Bronchial epithelial cell (primary cell): ENCODE measurements at places on chromosomes 11 and 22.

DNA sequence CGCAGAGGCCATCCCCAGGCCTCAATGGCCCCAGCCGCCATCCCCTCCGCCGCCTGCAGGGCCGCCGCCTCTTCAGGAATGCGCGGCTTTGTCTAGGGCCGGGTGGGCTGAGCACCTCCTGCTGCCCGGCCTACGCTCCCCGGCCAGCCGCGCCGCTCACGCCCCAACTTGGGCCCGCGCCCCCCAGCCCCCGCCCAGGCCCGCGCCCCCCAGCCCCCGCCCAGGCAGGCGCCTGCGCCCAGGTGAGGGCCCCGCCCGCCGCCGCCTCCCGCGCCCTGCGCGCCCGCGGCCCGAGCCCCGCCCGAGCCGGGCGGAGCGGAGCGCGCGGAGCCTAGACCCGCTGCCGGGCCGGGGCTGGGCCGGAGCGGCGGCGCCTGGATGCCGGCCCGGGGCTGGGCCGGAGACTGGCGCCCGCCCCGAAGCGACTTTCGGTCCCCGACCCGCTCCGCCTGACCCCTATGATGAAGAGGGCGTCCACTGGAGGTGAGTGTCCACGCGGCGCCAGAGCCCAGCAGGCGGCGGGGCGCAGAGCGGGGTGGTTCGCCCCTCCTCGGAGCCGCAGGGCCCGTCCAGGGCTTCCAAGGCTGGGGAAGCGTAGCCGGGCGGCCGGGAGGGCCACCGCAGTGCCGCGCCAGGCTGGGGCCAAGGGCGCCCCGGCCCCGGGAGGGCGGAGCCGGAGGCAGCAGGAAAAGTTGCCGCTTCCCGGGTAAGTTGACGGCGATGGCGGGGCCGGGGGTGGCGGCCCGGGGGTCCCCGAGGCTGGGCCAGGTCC lies 34.3 kb upstream of the PRODH start:
- DNase-seq, result no peak

- DNase-seq, result peak; percentile 17
Measured at GRCh38 chr11:23897453-23898286, 599.2 kb upstream of the LUZP2 start.

- DNase-seq, result peak; percentile 67
Measured at GRCh38 chr11:96246718-96247552, 96.1 kb downstream of the MAML2 start.

- no peak for DNase-seq
Measured at GRCh38 chr11:82738091-82738490, 4.4 kb upstream of the FAM181B start.

DNA sequence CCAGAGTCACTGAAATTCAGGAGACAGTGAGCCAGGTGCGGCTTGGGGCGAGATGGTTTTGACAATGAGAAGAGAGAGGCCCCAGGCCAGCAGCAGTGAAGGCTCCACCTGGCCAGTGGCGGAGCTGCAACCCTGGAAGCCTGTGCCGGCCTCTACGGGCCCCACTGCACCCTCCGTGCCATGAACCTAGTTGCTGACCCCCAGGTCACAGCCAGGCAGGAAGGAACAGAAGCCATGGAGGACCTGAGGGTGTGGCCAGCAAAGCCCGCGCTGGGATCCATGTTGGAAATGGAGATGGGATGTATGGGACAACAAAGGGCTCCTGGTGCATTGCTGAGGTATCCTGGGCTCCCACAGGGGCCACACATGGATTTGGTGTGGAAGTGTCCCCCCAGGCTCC lies 1528.5 kb downstream of the BRD1 start:
- DNase-seq, result no peak

- DNase-seq, result no peak
Measured at GRCh38 chr11:62217191-62217748, 8.8 kb downstream of the SCGB2A1 start.

- DNase-seq, result no peak
Measured at GRCh38 chr11:105793092-105793491, 183.2 kb downstream of the GRIA4 start.

- DNase-seq, result no peak
Measured at GRCh38 chr22:42544686-42545085, 9.1 kb upstream of the SERHL2 start.

DNA sequence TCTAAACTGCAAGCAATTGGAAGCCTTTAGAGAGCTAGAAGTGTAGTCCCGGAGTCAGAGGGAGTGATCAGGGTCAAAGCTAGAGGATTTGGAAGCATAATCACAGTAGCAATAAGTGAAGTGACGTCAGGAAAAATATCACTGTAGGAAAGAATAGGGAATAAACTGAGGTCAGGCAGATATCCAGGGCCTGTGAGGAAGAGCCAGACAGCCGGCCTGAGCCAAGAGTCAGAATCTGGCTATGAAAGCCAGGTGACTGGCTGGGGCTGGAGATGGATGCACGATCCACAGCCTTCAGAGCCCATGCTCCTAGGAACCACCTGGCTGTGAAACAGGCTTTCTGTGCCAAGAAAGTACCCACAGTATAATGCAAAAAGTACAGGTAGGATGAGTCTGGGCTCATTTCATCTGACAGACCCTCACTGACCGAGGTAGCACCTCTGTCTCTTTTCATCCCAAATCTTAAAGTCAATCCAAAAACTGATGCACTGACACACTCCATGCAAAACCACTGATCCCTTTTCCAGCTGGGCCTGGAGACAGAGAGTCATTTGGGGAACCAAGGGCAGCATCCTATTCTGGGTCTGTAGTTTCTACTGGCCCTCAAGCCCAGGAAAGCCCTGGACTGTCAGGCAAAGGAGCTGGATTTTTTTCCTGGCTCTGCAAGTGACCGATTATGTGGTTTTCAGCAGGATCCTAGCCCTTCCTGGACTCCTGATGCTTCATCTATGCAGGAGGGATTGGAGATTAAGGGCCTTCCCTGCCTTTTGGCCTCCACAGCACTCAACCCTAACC lies 21.3 kb downstream of the TRIM66 start:
- DNase-seq, result no peak

DNA sequence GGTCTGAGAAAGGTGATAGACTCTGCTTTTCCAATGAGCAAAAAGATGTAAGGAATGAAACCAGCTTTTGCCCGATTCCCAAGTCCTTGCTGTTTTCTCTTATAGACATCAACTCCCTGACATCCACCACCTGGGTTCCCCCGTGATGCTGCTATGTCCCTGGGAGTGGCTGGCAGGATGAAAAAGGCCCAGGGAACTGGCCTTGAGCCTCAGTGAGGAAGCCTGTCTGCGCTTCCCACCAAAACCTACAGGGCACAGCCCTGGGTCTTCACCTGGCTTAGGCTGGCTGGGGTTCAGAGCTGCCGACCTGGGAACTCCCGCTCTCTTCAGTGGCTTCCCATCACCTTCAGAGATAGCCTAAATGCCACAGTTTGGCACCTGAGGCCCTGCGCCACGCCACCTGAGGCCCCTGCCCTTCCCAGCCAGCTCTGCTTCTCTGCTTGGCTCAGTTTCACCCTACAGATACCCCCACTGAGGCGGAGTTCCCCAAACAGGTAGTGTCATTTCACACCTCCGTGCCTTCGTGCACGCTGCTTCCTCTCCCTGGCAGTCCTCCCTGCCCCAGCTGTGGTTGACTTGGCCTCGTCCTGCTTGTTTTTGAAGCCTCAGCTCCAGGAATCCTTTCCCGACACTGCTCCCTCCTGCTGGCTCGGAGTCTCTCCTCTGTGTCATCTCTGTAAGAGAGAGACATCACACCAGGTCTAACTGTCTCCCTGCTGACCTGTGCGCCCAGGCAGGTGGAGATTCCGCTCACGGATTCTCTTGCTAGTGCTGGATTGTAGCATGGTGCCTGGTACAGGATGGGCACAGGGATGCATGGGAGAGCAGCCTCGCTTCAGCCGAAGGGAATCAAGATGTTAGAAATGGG lies 10.7 kb downstream of the SLC37A2 start:
- DNase-seq, result no peak

GRCh38 chr11:131495423-131495822 lies 125.0 kb downstream of the NTM start:
- no peak for DNase-seq

GRCh38 chr11:131231317-131231940 lies 139.0 kb upstream of the NTM start:
- no peak for DNase-seq

GRCh38 chr11:120198787-120199469 lies 11.9 kb upstream of the OAF start:
- no peak for DNase-seq

DNA sequence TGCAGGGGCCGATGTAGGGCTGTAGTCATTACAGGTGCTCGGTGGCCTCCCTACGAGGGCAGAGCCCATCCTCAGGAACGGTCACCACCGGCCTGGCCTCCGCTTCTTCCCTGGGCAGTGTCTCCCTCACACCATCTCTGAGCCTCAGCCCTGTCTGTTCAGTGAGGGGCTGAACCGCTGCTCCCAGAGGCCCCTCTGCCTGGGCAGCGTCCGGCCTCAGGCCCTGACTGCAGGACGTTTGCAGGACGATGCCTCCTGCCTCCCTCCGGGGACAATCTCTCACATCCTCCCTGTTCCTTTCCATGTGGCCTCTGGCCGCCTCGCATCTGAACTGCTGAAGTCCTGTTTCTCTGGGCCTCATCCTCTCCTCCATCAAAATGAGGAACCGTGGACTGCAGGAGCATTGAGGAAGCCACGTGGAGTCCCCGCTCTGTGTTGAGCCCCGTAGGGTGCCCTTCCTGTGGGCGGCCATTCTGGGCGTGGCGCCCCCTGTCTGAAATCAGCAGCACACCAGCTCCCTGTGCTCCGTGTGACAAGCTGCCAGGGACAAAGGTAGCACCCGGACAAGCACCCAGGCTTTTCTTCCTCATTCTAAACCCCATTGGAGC lies 933.5 kb downstream of the BRD1 start:
- no peak for DNase-seq

DNA sequence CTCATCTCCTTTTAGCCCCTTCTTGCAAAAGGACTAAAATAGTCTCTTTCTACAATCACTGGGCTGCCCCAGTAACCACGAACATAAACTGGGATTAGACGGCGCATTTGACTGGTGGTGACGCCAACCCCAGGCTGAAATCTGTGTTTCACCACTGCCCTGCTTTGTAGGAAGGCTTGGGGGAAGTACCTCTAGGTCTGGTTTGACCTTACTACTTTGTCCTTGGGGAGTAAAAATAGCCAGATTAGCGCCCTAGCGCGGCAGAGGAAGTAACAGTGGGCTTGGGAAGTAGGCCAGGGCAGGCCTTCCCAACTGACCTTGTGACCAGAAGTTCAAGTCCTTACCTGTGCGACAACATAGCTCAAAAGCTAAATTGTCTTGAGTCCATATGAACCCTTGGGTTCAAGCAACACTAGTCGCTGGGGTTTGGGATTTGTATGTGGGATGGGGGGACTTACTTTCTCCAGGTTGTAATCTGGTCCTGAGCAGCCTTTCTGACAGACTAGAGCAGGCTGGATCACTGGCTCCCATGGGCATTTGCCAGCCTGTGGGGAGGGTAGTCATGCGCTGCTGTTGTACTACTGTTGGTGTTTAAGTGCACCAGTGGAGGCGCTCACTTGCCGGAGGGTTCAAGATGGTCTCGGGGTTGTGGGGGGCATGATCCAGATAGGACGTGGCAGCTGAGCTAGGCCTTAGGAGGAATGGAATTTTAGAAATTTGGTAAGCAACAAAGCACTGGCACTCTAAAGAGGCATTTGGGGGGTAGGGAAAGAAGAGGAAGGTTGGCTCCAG lies 953 bp upstream of the PACS1 start:
- DNase-seq, result peak; percentile 46

- no peak for DNase-seq
Measured at GRCh38 chr11:6400431-6401345, 10.4 kb downstream of the SMPD1 start.

DNA sequence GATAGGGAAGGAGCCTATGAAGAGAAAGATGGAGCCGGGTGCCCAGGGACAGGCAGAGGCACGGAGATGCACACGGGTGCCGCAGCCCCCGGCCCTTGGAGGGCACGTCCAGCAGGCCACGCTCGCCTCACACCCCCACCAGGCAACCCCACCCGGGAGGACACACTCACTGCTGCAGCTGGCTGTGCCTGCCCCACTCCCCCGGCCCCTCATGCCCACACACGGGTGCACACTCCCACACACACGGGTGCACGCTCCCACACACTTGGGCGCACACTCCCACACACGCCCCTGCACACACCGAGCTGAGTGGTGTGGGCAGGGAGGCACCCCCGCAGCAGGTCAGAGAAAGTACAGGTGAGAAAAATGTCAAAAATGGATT lies 1.1 kb downstream of the MOB2 start:
- DNase-seq, result no peak

DNA sequence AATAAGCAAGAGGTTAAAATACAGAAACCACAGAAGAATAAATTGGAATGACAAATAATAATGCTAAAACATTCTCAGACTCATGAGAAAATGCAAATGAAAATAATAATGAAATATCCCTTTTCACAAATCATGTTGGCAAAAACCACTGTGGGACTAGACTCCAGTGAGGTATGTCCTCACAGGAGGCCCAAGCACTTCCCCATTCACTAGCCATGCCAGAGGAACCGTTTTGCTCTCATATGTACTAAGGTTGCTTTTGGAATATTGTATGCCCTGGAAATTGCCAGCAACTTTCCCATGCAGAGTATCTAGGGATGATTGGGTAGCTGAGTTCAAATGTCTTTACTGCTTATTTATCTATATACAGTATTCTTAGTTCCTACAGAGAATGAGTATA lies 106.2 kb upstream of the CHORDC1 start:
- no peak for DNase-seq

GRCh38 chr11:107268977-107269376 lies 188.6 kb downstream of the CWF19L2 start:
- no peak for DNase-seq

- no peak for DNase-seq
Measured at GRCh38 chr11:21529187-21529586, 663.7 kb upstream of the ANO5 start.

DNA sequence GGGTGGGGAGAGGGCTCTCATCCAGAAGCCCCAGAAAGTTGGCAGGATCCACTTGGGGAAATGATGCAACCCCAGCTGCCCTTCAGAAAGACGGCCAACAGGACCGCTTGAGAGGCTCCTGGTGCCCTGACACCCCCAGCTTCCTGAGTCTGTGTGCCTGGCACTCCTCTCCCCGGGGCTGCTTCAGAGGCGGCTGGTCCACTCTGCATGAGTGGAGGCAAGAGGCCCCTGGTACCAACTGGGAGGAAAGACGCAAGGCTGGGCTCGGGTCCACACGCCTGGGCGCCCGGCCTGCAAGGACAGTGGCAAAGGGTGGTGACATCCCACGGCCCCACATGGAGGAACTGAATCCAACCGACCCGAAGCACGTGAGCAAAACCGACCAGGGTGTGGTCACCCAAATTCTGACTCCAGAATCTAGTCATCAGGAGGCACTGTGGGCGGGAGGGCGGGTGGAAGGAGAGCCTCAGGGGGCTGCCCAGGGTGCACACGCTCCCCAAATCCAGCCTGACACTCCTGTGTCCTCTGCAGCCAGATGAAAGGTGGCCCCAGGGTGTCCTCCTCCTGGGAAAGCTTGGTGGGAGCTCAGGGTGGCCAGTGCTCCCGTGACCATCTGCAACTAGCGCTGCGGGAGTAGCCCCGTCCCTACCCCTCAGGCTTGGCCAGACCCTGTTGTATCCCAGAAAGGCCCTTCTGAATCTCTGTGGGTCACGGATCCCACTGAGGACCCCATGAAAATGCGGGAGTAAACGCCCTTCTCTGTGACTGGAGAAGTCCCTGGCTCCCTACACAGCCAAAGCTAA lies 3.7 kb downstream of the RNH1 start:
- DNase-seq, result no peak

GRCh38 chr22:38114484-38115398 lies 4.3 kb upstream of the BAIAP2L2 start:
- DNase-seq, result peak; percentile 55

- DNase-seq, result peak; percentile 62
Measured at GRCh38 chr11:126190792-126191191, 20.7 kb downstream of the RPUSD4 start.
